ENCODE measurements at places on chromosomes 1 and 21.

DNA sequence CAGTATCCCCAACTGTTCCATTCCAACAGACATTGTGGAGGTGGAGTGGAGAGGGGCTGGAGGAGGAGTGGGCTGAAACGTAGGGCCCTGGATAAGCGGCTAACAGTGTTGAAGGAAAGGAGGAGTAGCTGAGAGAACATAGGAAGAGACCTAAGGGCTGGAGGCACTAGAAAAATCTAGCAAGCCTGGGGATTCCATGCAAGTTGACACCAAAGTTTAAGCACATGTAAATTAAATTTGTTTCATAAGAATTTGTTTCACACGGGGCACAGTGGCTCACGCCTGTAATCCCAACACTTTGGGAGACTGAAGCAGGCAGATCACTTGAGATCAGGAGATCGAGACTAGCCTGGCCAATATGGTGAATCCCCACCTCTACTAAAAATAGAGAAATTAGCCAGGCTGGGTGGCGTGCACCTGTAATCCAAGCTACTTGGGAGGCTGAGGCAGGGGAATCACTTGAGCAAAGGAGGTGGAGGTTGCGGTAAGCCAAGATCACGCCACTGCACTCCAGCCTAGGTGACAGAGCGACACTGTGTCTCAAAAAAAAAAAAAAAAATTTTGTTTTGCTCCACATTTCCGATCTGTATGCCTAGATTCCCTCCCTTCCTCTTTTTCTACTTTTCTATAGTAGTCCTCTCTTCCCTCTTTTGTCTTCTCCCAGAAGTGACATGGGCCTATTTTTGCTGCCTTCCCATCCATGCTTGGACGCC, 530 bp upstream of the CD244 start:
- H3K36me3 ChIP-seq = no peaks in the 10 kb centered on the region
- no peak for DNase-seq
- H3K4me3 ChIP-seq = no peak overlapping the region
- no peak overlapping the region for H3K27ac ChIP-seq

GRCh38 chr1:187960125-187960638, 1131.4 kb downstream of the PLA2G4A start:
- H3K4me1 ChIP-seq = no peaks in the 10 kb centered on the region
- DNase-seq = no peak
- H3K36me3 ChIP-seq = no peaks in the 10 kb centered on the region
- no peak overlapping the region for H3K4me3 ChIP-seq
- no peaks in the 10 kb centered on the region for H3K27me3 ChIP-seq

GRCh38 chr1:244634546-244634945, 18.4 kb upstream of the DESI2 start:
- H3K4me1 ChIP-seq = no peaks in the 10 kb centered on the region
- no peaks in the 10 kb centered on the region for H3K27me3 ChIP-seq
- H3K36me3 ChIP-seq = no peaks in the 10 kb centered on the region
- H3K27ac ChIP-seq = no peak overlapping the region
- no peak overlapping the region for H3K4me3 ChIP-seq
- DNase-seq = no peak

DNA sequence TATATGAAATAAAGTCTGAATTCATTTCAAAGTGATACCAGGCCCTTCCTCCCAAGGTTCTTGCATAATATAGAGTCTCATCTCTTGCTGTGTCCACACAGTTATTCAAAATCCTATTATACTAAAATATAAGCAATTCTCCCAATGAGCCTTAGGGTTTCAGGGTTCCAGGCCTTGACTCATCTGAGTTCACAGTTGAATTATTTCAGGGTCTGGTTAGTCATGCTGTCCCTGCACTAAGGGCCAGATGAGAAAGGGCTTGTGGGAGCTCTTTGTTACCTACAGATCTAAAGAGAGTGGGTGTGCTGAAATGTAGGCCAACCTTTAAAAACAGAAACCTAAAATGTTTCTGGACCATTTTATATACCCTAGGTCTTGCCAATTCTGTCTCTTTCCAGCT, 337.5 kb upstream of the LRRC7 start:
- H3K4me3 ChIP-seq = no peak overlapping the region
- H3K36me3 ChIP-seq = no peaks in the 10 kb centered on the region
- H3K4me1 ChIP-seq = no peaks in the 10 kb centered on the region
- no peak overlapping the region for H3K27ac ChIP-seq

GRCh38 chr1:29264773-29265389, 28.6 kb downstream of the PTPRU start:
- H3K4me1 ChIP-seq = peaks cover 6% of the 10 kb centered on the region
- no peaks in the 10 kb centered on the region for H3K36me3 ChIP-seq
- H3K27ac ChIP-seq = no peak overlapping the region
- H3K27me3 ChIP-seq = peaks cover 46% of the 10 kb centered on the region
- H3K4me3 ChIP-seq = no peak overlapping the region
- DNase-seq = no peak

- H3K4me1 ChIP-seq = peaks cover 58% of the 10 kb centered on the region
- peak overlapping the region; percentile 78 for H3K27ac ChIP-seq
- peaks cover 81% of the 10 kb centered on the region for H3K27me3 ChIP-seq
- H3K36me3 ChIP-seq = no peaks in the 10 kb centered on the region
- DNase-seq = no peak
- H3K4me3 ChIP-seq = no peak overlapping the region
These were observed 14.0 kb downstream of the NES start for GRCh38 chr1:156663178-156663577.

- DNase-seq = no peak
- H3K27me3 ChIP-seq = peaks cover 7% of the 10 kb centered on the region
- no peaks in the 10 kb centered on the region for H3K4me1 ChIP-seq
- H3K36me3 ChIP-seq = no peaks in the 10 kb centered on the region
- H3K27ac ChIP-seq = no peak overlapping the region
These were observed 44.9 kb upstream of the FOXD3 start for GRCh38 chr1:63277195-63278192.

DNA sequence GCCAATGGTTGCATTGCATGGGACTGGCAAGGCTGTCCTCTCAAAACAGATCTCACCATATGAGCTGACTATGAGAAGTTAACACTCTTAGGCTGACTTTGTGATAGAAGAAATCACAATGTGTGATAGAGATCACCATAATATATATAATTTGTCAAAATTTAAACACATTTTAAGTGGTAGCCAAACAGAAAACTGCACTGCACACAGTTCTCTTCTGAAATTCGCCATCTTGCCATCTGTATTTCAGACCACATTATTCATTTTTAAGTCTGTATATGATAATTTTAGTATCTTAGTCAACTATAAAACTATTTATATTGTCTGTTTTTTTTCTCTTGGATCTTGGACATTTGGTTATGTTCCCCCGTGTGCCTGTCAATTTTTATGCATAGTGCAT, 374.7 kb downstream of the AJAP1 start:
- H3K27ac ChIP-seq = no peak overlapping the region
- no peaks in the 10 kb centered on the region for H3K36me3 ChIP-seq
- H3K4me3 ChIP-seq = no peak overlapping the region

- DNase-seq = no peak
- H3K27me3 ChIP-seq = no peaks in the 10 kb centered on the region
- H3K36me3 ChIP-seq = no peaks in the 10 kb centered on the region
- H3K27ac ChIP-seq = no peak overlapping the region
- no peak overlapping the region for H3K4me3 ChIP-seq
These were observed 89.1 kb downstream of the RWDD3 start for GRCh38 chr1:95323123-95323522.

DNA sequence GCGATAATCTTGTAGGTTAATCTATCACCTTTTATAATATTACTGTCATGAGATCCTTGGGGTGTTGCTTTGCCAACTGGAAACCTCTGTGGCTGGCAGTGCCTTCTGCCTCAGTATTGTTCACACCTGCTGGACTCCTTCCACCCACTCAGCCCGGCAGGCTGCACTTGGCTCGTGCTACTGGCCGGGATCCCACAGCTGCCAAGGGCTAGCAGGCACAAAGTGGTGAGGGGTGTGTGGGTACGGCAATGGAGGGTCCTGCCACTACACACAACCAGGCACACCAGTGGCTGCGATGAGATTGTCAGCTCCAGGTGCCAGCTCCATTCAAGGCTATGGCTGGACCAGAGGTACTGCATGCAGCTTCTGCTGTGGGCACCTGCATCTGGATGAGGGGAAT, 191.2 kb upstream of the LYPLAL1 start:
- H3K4me1 ChIP-seq = no peaks in the 10 kb centered on the region
- no peak overlapping the region for H3K4me3 ChIP-seq
- no peaks in the 10 kb centered on the region for H3K27me3 ChIP-seq
- no peak for DNase-seq

- no peaks in the 10 kb centered on the region for H3K36me3 ChIP-seq
- H3K27ac ChIP-seq = no peak overlapping the region
- no peak overlapping the region for H3K4me3 ChIP-seq
- H3K27me3 ChIP-seq = no peaks in the 10 kb centered on the region
These were observed 99.6 kb upstream of the KAZN start for GRCh38 chr1:14498839-14499238.
